ENCODE measurements at places on chromosomes 6 and 20. TPM values are rescaled to one million over a fixed set of nuclear protein-coding genes. Genes with fewer than 3 reads are reported as not detected.
A peak's percentile ranks its signal among the peaks of the same experiment; 100 is the strongest.

- peak overlapping the region; percentile 89 for H3K27ac ChIP-seq
- H3K36me3 ChIP-seq, result no peaks in the 10 kb centered on the region
- no peaks in the 10 kb centered on the region for H3K4me1 ChIP-seq
- H3K27me3 ChIP-seq, result no peaks in the 10 kb centered on the region
- no peak for DNase-seq
- H3K4me3 ChIP-seq, result peak overlapping the region; percentile 23
Observed at GRCh38 chr6:10520468-10520867, 683 bp upstream of the GCNT2 start.

Gene MUCL3
- not detected for total RNA-seq

DNA sequence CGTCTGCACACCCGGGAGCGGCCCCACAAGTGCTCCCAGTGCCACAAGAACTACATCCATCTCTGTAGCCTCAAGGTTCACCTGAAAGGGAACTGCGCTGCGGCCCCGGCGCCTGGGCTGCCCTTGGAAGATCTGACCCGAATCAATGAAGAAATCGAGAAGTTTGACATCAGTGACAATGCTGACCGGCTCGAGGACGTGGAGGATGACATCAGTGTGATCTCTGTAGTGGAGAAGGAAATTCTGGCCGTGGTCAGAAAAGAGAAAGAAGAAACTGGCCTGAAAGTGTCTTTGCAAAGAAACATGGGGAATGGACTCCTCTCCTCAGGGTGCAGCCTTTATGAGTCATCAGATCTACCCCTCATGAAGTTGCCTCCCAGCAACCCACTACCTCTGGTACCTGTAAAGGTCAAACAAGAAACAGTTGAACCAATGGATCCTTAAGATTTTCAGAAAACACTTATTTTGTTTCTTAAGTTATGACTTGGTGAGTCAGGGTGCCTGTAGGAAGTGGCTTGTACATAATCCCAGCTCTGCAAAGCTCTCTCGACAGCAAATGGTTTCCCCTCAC is 21.0 kb downstream of the PRDM1 start:
- H3K27me3 ChIP-seq, result no peaks in the 10 kb centered on the region
- no peak overlapping the region for H3K4me3 ChIP-seq
- no peaks in the 10 kb centered on the region for H3K4me1 ChIP-seq
- H3K36me3 ChIP-seq, result no peaks in the 10 kb centered on the region
- no peak for DNase-seq
- H3K27ac ChIP-seq, result no peak overlapping the region

Gene PHACTR3
- total RNA-seq, result 0.29 TPM

DNA sequence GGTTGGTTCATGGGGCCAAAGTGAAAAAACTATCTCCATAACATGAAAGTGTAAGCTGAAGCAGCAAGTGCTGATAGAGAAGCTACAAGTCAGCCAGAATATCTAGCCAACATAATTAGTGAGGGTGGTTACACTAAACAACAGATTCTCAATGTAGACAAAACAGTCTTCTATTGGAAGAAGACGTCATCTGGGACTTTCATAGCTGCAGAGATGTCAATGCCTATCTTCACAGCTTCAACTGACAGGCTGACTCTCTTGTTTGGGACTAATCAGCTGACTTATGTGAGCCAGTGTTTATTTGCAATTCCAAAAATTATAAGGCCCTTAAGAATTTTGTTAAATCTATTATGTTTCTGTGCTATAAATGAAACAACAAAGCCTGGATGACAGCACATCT is 63.2 kb downstream of the GMDS start:
- H3K36me3 ChIP-seq, result no peaks in the 10 kb centered on the region
- no peaks in the 10 kb centered on the region for H3K27me3 ChIP-seq
- H3K4me3 ChIP-seq, result no peak overlapping the region
- no peaks in the 10 kb centered on the region for H3K4me1 ChIP-seq
- DNase-seq, result no peak

Gene ARMC12
- 0.29 TPM for total RNA-seq

Gene ULBP2
- 0.88 TPM for total RNA-seq

Gene NMBR
- 0.29 TPM for total RNA-seq

Gene ANKRD66
- not detected for total RNA-seq

Gene MAFB
- total RNA-seq, result 148 TPM

GRCh38 chr6:35797837-35798526 is 859 bp upstream of the CLPS start:
- H3K36me3 ChIP-seq, result no peaks in the 10 kb centered on the region
- H3K4me3 ChIP-seq, result no peak overlapping the region
- H3K27me3 ChIP-seq, result no peaks in the 10 kb centered on the region
- H3K27ac ChIP-seq, result no peak overlapping the region

- H3K4me3 ChIP-seq, result no peak overlapping the region
- no peak for DNase-seq
- no peaks in the 10 kb centered on the region for H3K36me3 ChIP-seq
- no peaks in the 10 kb centered on the region for H3K27me3 ChIP-seq
Observed at GRCh38 chr6:45619211-45619760, 241.6 kb upstream of the SUPT3H start.

DNA sequence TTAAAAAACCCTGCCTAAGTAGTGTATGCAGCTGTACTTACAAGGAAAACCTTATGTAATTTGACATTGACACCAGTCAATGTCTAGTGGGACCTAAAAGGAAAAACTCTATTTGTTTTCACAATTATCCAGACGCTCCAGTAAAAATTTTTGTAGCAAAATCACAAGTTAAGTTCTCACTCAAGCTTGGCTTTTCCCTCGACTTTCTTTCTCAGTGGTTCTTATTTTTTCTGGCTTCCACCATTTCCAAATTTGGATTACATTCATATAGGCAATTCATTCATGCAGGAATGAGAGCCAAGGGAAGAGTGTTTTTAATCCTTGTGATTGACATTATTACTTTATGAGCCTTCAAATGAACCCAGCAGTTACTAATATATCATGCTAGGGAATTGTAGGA is 66.0 kb upstream of the ADGRG6 start:
- no peak overlapping the region for H3K4me3 ChIP-seq
- no peaks in the 10 kb centered on the region for H3K27me3 ChIP-seq
- DNase-seq, result no peak
- no peaks in the 10 kb centered on the region for H3K36me3 ChIP-seq

Gene CPNE5
- 0.96 TPM for total RNA-seq

DNA sequence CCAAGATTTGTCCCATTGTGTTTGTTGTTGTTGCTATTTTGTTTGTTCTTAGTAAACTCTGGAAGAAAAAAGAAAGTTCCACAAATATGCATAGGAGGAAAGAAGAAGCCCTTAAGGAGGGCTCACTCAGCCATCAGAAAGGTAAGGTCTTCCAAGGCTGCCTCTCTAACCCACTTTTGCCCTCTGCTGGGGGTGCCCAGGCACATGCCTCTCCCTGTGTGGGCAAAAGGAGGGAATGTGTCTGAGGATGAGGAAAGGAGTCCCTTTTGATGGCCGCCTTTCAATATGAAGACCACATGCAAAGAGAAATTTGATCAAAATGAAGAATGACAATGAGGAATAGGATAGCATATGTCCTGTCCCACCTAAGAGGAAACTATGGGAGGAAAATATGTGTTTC is 248.2 kb upstream of the POU3F2 start:
- no peaks in the 10 kb centered on the region for H3K4me1 ChIP-seq
- no peaks in the 10 kb centered on the region for H3K36me3 ChIP-seq
- no peak overlapping the region for H3K27ac ChIP-seq
- no peaks in the 10 kb centered on the region for H3K27me3 ChIP-seq

GRCh38 chr6:128367437-128367836 is 153.0 kb downstream of the PTPRK start:
- H3K27ac ChIP-seq, result no peak overlapping the region
- DNase-seq, result no peak
- no peaks in the 10 kb centered on the region for H3K36me3 ChIP-seq
- H3K27me3 ChIP-seq, result no peaks in the 10 kb centered on the region
- H3K4me1 ChIP-seq, result no peaks in the 10 kb centered on the region
- no peak overlapping the region for H3K4me3 ChIP-seq

GRCh38 chr20:12599494-12599893 is 409.3 kb upstream of the SPTLC3 start:
- DNase-seq, result no peak
- no peak overlapping the region for H3K27ac ChIP-seq
- no peak overlapping the region for H3K4me3 ChIP-seq
- H3K4me1 ChIP-seq, result no peaks in the 10 kb centered on the region
- H3K36me3 ChIP-seq, result no peaks in the 10 kb centered on the region

Gene C6orf58
- not detected for total RNA-seq

Gene SCUBE3
- under 0.01 TPM for total RNA-seq

- H3K36me3 ChIP-seq, result no peaks in the 10 kb centered on the region
- H3K4me3 ChIP-seq, result no peak overlapping the region
- no peaks in the 10 kb centered on the region for H3K27me3 ChIP-seq
- H3K27ac ChIP-seq, result no peak overlapping the region
Observed at GRCh38 chr6:2274981-2275891, 29.8 kb upstream of the GMDS start.

DNA sequence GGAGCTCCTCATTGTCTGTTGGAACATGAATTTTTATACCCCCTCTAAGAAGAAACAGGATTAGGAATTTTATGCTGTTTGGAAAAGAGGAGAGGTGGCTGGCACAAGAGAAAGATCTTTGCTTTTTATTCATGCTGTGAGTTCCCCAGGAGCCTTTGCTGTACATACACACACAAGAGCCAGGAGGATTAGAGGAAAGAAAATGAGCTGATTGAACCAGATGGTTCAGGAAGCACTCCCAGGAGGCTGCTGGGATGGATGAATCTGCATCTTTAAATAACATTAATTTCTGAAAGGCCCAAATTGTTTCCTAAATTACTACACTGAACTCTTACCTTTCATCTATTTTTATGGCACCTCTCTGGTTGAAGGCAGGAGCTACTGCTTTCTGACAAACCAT is 20.1 kb upstream of the TCP11 start:
- no peak overlapping the region for H3K27ac ChIP-seq
- no peaks in the 10 kb centered on the region for H3K4me1 ChIP-seq
- H3K4me3 ChIP-seq, result no peak overlapping the region
- no peaks in the 10 kb centered on the region for H3K27me3 ChIP-seq

- H3K36me3 ChIP-seq, result no peaks in the 10 kb centered on the region
- H3K27ac ChIP-seq, result no peak overlapping the region
- no peak overlapping the region for H3K4me3 ChIP-seq
- H3K4me1 ChIP-seq, result no peaks in the 10 kb centered on the region
- no peak for DNase-seq
Observed at GRCh38 chr6:121647905-121648304, 212.5 kb downstream of the GJA1 start.

DNA sequence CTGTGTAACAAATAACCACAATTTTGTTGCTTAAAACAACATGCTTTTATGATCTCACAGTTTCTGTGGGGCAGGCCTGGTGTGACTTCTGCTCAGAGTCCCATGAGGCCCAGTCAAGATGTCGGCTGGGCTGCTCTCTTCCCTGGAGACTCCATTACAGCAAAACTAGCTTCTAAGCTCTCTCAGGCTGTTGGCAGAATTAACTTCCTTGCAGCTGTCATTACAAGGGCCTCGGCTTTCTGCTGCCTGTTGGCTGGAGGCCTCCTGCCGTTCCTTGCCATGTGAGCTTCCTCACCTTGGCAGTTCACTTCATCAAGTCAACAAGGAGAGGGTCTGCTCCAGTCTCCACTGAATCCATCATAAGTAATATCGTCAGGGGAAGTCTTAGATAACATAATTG is 659.2 kb downstream of the PRKN start:
- H3K36me3 ChIP-seq, result no peaks in the 10 kb centered on the region
- no peaks in the 10 kb centered on the region for H3K4me1 ChIP-seq
- no peak overlapping the region for H3K27ac ChIP-seq
- DNase-seq, result no peak
- H3K27me3 ChIP-seq, result no peaks in the 10 kb centered on the region

DNA sequence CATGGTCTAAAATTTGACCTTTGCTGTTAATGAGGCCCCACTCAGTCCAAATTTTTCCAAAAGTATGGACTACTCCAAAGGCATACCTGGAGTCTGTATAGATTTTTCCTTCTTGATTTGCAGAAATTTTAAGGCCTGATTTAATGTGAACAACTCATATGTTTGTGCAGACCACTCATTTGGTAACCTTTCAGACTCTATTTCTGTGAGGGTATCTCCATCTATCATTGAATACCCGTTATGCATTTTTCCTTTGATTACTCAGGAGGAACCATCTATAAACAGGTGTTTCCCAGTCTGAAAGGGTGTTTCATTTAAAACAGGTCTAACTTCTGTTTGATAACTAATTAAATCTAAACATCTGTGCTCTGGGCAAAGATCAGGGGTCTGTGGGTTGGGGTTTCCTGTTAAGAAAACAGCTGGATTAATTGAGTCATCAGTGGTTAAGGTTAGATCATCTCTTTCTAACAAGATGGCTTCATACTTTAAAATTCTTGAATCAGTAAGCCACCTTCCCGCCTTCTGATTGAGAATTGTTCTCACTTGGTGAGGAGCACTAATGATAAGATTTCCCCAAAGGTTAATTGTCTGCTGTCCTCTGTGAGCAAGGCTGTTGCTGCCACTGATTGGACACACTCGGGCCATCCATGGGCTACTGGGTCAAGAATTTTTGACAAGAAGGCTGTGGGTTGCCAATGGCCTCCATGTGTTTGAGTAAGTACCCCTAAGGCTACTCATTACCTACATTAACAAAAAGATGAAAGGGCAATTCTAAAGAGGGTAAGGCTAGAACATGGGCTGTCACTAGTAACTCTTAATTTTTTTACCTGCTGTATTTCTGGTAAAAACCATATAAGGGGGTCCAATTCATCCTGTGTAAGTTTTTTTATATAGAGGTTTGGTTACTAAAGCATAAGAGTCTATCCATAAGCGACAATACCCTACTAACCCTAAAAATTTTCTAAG is 24.1 kb downstream of the HLA-B start:
- no peak overlapping the region for H3K27ac ChIP-seq
- no peaks in the 10 kb centered on the region for H3K4me1 ChIP-seq
- DNase-seq, result no peak
- H3K27me3 ChIP-seq, result no peaks in the 10 kb centered on the region

- no peaks in the 10 kb centered on the region for H3K36me3 ChIP-seq
- no peaks in the 10 kb centered on the region for H3K27me3 ChIP-seq
- peak overlapping the region; percentile 84 for H3K27ac ChIP-seq
Observed at GRCh38 chr6:17986656-17987446, 584 bp downstream of the KIF13A start.

DNA sequence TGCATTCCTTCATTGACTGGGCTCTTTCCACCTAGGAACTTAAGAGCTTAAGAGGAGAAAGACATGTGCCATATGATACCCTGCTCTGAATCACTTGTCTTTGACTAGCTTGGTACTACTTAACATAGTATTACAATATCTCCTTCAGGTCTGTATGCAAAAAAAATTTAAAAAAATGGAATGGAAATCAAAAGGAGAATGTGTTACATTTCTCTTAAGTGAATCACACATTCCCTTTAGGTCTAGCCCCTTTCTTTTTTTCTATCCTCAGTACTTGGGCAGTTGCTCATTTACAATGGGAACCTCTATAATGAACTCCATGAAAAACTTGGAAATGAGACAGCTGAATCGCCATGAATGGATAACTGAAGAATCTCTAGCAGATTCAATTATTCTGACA is 53.8 kb downstream of the SLC35F1 start:
- H3K27ac ChIP-seq, result no peak overlapping the region
- no peaks in the 10 kb centered on the region for H3K4me1 ChIP-seq
- no peak for DNase-seq
- H3K4me3 ChIP-seq, result no peak overlapping the region
- no peaks in the 10 kb centered on the region for H3K36me3 ChIP-seq
- no peaks in the 10 kb centered on the region for H3K27me3 ChIP-seq

Gene BCAS1
- total RNA-seq, result 3.1 TPM
